ENCODE measurements at places on chromosomes 1 and 21.

- DNase-seq: no peak
These were observed 29.6 kb upstream of the PRRX1 start for GRCh38 chr1:170634293-170634692.

DNA sequence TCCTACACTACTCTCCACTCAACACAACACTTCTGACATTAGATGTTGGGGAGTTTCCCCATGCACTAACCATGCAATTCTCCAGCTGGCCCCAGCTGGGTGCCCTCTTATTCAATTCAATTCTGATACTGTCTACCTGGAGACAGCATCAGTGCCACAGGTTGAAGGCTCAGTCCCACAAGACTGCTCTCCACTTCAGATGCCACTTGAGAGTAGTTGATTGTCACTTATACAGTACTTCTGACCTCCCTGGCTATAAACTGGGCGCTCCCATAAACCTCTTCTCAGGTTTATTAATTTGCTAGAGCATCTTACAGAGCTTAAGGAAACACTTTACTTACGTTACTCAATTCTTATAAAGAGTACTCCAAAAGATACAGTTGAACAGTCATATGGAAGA lies 442.3 kb downstream of the LRRIQ3 start:
- DNase-seq: no peak

- DNase-seq: no peak
These were observed 29.1 kb downstream of the MAP3K21 start for GRCh38 chr1:233356705-233356987.

- DNase-seq: no peak
These were observed 110.2 kb upstream of the L1TD1 start for GRCh38 chr1:62084310-62084890.

DNA sequence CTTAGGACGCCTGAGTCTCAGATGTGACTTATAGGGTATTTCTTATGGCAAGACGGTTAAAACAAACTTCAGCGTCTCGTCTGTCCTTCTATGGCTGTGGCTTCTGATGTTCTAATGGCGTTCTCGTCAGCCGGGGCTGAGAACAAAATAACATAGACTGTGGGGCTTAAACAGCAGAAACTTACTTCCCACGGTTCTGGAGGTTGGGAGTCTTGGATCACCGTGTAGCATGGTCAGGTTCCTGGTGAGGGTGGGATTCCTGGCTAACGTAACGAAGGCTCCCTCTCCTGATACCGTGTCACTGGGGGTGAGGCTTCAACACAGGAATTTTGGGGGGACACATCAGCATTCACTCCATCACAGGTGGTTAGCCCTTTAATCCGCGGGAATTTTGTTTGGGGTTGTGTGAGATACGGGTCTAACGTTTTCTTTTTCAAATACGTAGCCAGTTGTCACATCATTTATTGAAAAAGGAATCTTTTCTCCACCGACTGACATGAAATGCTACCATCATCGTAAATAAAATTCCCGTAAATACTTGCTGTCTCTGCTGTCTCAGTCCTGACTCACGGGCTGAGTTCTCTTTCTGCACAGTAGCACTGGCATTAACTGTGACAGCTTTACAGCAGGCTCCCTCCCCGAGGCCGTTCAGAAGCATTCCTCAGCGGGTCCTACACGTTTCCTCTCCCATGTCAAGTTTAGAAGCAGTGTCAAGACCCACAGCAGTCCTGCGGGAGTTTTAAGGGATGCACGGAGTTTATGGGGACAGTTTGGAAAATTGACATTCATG lies 8.1 kb upstream of the POFUT2 start:
- no peak for DNase-seq

DNA sequence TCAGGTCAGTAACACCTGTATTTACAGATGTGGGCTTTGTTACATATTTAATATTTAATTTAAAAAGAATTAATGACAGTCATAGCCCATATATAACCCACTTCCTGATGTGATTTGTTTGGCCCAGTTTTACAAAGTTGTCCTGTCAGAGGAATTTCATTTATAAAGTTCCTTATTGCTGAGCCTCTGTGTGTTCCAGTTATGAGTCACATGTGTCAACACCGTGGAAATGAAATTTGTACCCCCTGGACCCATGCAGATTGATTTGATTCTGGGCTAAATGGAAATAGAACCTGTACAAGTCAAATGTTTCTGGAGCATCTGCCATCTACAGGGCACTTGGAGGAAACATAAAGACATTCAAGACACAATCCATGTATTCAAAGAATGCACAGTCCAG lies 149.2 kb downstream of the CACNA1E start:
- no peak for DNase-seq

DNA sequence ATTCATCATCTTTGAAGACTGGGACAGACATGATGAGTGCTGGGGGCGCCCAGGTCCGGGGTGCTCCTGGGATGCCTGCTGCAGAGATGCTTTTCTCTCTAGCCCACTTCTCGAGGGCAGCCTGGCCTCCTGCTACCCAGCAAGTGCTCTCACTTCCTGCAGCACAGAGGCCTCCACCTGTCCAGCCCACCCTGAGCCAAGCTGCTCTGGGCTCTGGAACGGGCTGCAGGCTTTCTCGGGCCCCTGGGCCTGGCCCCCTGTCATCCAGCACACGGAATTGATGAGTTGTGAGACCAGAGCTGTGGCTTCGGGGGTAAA lies 469.5 kb upstream of the VAMP3 start:
- DNase-seq: no peak

- no peak for DNase-seq
These were observed 30.4 kb downstream of the PBX1 start for GRCh38 chr1:164589408-164589807.

All from T follicular helper cell (primary cell).